ENCODE measurements at places on chromosomes 12 and 14.
A peak's percentile ranks its signal among the peaks of the same experiment; 100 is the strongest.

- DNase-seq, result no peak
These were observed 66.0 kb upstream of the CPSF6 start for GRCh38 chr12:69173368-69173767.

DNA sequence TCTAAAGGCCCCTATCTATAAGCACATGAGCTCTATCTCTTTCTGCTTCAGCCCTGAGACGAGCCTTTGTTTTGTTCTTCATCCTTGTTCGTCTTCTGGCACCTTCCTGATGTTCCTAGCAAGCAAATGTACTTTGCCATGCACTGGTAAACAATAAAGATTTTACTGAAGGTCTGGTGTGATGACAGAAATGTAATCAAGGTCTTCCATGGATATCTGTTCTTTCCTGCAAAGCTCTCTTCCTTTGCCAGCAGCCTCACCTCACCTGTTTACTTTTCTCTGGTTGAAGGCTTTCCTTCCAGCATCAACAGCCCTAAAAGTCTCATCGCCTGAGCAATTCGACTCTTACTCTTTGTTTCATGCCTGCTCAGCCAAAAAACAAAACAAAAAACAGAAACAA, 330.3 kb downstream of the PCNX1 start:
- DNase-seq, result no peak

DNA sequence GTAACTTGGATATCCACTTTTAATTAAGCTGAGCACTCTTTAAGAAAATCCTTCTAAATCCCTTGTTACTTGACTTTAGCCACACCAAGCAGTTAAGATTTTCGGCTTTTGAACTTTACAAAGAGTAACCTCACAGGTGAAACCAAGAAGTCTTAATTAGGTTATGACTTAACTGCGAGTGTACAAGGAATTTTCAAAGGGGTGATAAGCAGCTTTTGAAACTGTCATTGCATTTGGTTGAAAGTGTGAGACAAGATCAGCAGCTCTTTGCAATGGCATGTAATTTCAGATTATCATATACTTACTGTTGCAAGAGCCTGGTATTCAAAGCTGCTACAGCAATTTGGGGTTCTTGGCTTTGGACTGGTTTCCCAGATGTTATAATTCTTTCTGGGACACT, 137.5 kb downstream of the TMEM117 start:
- DNase-seq, result no peak

GRCh38 chr12:15289192-15289591, 33.1 kb upstream of the PTPRO start:
- DNase-seq, result no peak

DNA sequence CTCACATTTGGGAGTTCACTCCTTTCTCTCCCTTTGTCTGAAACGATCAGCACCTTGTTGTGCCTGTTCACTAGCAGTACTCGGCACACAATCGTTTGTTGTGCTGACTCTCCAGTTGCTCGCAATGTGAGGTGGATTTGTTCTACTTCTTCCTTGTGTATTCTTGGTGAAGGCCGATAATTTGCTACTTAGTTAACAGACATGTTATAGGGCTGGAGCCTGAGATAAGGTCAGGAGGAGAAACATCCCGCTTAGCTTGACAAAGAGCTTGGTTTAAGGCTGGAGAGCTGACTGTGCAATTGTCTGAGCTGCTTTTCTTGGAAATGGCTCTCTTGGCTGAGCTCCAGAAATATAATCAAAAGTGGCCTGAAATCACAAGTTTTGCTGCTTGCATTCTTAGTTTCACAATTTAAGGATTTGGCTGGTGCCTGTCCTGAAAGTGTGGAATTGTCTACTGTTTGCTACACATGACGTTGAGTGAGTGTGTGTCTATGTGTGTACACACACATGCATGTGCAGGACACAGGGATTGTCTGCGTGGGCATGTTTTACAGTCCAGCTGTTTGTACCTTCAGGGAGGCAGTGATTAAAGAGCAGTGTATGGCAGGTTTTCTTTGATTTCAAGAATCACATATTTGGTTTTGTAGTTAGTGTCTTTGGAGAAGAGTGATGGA, 77.7 kb downstream of the ARF6 start:
- no peak for DNase-seq

DNA sequence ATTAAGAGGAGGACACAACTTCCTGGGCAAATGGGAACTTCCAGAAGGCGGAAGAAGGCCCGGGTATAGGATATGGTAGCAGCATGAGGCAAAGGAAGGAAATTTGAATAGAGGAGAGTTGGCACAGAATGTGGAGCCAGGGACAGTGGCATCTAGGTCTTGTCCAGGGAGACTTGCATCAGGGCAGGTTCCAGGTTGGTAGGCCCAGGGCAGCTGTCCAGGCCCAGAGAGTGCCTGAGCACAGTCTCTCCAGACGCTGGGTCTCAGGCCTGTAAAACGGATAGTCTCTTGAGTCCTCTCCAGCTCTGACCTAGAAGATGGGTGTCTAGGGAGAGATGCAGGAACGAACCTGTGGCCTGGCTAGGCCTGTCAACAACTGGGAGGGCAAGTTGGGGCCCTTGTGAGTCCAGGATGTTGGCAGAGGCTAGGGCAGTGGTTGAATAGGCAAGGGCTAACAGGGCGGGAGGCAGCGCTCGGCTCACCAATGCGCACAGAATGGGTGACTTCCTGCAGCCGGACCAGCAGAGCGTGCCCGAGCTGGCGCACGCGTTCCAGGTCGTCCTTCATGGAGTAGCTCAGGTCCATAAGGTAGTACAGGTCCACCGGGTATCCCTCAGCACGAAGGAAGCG, 9.9 kb downstream of the ITGB7 start:
- no peak for DNase-seq

- no peak for DNase-seq
These were observed 870 bp upstream of the HOXC13 start for GRCh38 chr12:53937596-53938325.

- no peak for DNase-seq
These were observed 27.5 kb downstream of the UNC79 start for GRCh38 chr14:93458234-93458633.

DNA sequence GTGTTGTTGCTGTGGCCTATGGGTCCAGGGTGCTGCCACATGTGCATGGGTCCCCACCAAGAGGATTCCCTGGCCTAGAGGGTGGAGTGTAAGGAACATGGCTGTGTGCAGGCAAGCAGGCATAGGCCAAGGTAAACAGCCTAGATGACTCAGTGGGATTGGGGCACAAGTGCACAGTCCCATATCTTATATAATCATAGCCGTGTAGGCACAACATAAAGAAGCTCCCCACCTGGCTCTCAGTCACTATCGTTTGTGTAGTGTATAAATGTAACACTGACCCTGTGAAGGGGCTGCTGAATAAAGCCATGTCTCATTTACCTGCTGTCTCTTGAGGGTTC, 15.7 kb upstream of the RNASE12 start:
- no peak for DNase-seq

DNA sequence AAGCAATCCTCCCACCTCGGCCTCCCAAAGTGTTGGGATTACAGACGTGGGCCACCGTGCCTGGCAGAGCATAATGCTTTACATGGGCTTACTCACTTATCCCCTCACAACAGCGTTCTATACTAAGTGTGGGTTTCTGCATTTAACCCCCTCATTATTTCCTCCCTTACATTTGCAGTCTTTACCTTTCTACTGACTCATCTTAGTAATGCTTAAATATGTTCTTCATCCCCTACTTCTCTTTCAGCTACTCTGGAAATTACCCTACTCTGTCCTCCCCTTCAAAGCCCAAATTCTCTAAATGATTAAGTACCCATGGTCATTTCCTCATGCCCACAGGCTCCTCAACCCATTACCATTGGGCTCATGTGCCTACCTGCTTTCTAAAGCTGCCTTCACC, 40.7 kb downstream of the NKX2-1 start:
- DNase-seq, result no peak

GRCh38 chr12:13499008-13499407, 302.5 kb downstream of the EMP1 start:
- no peak for DNase-seq

DNA sequence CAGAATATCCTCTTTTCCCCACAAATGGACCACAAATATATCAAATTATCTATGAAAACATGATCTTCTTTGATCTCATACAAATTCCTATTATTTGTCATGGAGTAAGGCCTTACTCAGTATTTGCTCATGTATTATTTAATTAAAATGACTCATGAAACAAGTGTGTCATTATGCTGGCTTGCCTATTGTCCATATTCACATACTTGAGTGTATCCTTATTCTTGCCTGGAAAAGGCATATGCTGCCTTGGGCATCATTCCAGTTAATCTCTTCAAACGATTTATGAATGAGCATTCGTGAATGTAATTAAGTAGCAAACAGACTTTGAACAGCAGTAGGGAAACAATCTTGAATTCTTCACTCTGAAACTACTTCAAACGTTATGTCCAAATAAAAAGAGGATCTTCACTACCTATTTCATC, 22.6 kb upstream of the SNRPF start:
- DNase-seq, result peak; percentile 28

DNA sequence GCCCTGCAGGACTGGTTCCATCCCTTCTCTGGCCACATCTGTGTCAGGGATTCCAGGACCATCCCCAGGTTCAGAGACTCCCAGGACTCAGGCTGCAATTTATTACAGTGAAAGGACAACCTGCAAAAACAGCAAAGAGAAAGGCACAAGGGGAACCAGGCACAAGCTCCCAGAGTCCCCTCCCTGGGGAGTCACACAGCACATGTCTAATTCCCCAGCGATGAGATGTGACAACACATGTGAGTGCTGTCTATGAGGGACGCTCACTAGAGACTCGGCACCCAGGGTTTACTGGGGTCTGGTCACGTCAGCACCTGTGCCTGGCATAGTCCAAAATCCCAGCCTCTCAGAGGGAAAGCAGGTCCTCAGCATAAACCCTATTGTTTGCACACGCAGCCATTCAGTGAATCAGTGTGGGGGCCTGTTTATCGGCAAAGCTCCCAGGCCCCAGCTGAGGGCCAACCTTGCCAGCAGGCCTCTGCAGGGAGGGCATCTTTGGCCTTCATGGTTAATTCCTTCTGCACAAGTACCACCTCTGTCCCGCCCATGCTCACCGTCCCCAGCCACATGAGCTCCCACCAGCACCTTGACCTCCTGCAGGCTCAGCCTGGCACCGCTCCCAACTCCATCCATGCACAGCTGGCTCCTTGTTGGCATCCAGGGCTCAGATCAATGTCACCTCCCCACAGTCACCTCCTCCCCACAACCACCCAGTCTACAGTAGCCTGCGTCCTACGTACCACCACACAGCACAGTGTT, 198.9 kb upstream of the SFSWAP start:
- no peak for DNase-seq

DNA sequence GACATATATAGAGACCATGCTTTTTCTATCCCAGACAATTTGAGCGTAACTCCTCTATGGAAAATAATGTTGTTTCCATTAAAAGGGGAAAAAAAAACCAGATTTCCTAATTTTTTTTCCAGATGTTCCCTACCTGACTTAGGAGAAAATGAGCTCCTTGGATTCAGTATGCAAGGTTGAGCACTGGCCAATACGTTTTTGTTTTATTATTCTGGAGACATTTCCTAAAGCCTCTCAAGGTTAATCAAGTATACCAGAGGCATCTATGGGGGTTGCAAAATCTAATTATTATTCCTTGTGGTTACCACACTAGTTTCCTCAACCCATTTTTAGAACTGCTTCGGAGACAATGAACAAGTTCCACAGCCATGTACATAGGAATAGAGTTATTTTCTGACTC, 291.3 kb downstream of the SLC16A7 start:
- no peak for DNase-seq

- DNase-seq, result no peak
These were observed 58.9 kb downstream of the FBXO34 start for GRCh38 chr14:55329999-55330710.

- DNase-seq, result no peak
These were observed 24.6 kb upstream of the LTBP2 start for GRCh38 chr14:74636424-74637177.

- no peak for DNase-seq
These were observed 122.0 kb downstream of the TGFB3 start for GRCh38 chr14:75859746-75860145.

GRCh38 chr14:89603938-89604480, 187.0 kb upstream of the FOXN3 start:
- no peak for DNase-seq

DNA sequence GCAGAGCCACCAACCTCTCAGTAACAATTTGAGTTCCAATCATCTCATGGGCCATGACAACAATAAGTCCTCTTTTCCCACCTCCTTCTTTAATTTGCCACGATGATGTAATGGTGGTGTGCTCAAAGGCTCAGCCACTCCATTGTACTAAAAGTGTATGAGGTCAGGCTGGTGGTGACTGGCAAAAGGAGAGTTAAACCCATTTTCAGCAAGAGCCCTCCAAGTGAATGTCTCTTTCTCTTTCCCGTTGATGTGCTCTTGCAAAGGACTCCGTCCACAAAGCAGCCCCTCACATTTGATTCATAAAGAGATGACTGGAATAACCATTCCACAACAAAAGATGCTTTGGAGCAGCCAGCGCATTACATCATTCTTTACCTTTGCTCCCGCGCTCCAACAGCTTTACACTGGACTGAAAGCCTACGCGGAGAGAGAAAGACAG, 41.6 kb downstream of the DUSP16 start:
- no peak for DNase-seq

DNA sequence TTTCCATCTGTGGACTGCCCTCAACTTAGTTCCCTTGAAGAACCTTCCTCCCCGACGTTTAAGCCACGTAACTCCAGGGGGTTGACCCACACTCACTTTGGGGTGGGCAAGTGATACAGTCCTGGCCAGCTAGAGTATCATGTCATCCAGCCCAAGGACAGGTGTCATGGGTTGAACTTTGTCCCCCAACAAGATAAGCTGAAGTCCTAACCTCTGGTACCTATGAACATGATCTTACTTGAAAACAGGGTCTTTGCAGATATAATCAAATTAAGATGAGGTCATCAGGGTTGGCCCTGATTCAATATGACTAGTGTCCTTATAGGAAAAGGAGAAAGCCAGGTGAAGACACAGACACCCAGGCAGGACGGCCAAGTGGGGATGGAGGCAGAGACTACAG, 68.6 kb downstream of the ITPK1 start:
- DNase-seq, result no peak

DNA sequence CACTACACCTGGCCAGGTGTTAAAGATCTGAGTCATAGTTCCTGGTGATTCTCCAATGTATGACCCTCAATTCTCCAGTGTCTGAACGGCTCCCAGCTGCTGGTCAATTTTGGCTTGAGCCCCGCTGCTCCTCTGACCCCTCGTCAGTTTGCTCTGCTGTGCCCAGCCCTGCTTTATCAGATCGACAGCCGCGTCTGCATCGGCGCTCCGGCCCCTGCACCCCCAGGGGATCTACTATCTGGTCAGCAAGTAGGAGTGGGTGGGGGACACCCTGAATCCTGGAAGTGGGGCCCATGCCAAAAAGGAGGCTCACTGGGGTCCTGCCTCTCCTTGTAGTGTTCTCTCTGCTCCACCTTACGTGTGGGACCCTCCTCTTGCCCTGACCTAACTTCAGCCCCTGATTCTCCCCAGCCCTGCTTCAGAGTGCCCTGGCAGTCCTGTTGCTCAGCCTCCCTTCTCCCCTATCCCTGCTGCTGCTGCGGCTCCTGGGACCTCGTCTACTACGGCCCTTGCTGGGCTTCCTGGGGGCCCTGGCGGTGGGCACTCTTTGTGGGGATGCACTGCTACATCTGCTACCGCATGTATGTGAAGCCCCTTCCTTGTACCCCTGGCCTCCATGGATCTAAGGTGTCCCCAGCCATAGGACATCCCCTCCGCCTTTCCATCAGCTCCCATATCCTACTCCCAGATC, 5.0 kb downstream of the SLC39A5 start:
- DNase-seq, result no peak

- no peak for DNase-seq
These were observed 216.4 kb downstream of the SLC41A2 start for GRCh38 chr12:104741497-104742367.

GRCh38 chr12:106290666-106291065, 11.9 kb upstream of the TCP11L2 start:
- no peak for DNase-seq

Data from kidney glomerular epithelial cell (primary cell).